ENCODE measurements at places on chromosomes 1 and 21.

DNA sequence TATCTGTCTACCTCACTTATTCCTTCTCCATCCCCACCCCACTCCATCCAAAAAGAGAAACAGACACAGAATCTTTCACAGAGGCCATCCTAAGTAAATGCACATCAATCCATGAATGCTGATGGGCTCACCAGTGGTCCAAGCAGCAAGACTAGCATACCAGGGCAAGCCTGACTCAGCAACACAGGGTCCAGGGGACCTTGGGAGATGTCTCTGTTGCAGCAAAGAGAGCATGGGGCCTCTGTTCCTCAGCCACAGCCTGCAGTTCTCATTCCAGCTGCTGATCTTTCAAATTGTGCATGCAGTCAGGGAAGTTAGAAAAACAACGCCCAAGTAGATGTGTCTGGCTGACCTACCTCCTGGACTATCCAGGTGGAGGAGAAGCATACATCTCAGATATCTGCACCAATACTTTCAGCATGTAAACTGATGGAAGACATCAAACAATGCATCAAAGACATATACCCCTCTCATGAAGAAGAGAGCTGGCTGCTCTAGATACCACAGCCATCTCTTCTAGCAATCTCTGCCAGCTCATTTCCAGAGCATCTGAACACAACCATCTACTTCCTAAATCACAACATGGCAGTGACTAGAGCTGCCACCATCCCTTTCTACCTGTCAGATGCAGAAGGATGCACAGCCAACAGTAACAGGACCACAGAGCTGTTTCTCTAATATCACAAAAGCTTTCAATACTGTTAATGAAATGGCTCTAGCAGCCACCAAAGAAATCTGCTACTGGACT lies 54.5 kb downstream of the CD34 start:
- DNase-seq, result no peak

DNA sequence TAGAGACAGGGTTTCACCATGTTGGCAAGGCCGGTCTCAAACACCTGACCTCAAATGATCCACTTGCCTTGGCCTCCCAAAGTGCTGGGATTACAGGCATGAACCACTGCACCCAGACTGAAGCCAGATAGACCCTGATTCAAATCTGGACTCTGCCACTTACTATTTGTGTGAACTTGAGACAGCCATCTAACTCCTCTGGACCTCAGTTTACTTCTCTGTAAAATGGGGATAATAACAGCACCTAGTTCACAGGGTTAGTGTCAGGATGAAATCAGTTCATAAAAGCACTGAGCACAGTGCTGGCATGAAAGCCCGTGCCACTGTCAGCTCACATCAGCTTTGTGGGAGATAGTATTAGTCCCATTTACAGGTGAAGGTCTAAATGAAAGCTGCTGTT lies 28.5 kb downstream of the RAB3B start:
- no peak for DNase-seq

GRCh38 chr1:217224201-217224600 lies 406.7 kb downstream of the GPATCH2 start:
- no peak for DNase-seq

DNA sequence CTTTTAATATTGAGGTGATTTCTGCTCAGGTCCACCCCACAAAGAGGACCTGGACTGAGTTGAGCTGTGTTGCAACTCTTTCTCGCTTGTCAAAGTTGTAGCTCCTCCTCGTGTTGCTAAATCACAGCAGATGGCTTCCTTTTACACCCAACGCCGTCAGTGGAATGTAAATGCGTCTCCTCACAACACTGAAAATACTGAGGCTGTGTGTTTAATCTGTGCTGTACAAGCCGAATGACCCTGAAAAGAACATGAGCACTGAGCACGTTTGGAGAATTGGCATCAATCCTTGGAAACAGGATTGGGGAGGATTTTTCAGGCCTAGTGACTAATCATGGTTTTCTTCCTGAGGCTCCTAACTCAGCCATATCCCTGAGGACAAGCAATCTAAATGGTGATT lies 196.0 kb downstream of the CRB1 start:
- no peak for DNase-seq

DNA sequence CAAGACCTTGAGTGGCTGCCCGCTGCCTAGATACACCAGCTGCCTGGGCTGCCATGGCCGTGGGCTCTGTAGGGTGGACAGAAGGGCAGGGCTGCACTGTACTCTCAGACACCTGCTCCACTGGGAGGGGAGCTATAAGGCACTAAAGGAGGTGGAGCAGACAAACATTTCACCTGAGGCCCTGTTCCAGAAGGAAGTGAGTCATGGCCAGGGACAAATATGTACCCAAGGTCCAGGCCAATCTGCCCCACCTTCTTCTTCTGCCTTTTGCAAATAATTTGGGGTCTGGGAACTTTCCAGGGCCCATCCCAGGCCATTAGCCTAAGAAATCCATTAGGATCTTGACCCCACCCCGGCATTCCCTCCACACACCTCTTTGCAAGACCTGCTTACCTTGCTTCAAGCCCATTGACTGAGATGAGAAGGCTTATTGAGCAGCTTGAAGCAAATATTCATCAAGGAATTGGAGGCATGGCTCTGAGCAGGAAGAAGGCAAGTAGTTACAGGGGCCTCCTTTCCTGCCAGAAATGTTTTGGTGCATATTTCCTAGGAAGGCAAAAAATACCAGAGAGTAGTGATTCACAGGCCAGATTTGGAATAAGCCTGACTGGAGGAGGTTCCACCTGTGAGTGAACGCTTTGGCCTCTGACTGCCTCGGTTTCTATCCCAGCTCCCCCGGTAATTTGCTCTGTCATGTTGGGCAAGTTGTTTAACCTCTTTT lies at the start of gene CAPN8:
Gene CAPN8 (minus strand): TSS at position 110 of the 721 bp plus-strand sequence. CDS start 55 bp downstream, at position 55.
- no peak for DNase-seq

- no peak for DNase-seq
Observed at GRCh38 chr1:235614442-235614954, 35.1 kb downstream of the GNG4 start.

GRCh38 chr1:227745568-227746265 lies 10.5 kb downstream of the SNAP47 start:
- DNase-seq, result no peak

DNA sequence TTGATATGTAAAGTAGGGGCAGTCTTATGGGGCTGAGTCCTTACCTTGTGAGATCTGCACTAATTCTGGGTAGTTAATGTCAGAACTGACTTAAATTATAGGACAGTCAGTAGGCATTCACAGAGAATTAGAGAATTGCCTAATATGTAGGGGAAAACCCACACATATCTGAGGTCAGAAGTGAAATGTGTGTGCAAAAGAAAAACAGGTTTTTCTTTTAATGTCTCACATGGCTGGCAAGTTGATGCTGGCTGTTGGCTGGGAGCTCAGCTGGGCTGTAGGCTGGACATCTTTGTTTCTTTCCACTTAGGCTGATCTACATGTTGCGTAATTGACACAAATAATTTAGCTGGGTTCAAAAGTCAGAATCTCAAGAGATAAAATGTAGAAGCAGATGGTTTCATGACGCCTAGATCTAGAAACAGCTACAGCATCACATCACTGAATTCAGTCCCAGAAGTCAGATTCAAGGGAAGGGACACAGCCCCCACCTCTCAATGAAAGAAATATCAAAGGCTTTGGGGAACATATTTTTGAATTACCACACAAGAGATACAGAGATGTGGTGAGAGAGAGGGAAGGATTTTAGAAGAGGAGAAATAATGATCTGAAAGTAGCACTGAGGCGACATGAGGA lies 98.9 kb downstream of the TNFSF18 start:
- DNase-seq, result no peak

GRCh38 chr1:220219865-220220698 lies 52.2 kb downstream of the RAB3GAP2 start:
- DNase-seq, result no peak

DNA sequence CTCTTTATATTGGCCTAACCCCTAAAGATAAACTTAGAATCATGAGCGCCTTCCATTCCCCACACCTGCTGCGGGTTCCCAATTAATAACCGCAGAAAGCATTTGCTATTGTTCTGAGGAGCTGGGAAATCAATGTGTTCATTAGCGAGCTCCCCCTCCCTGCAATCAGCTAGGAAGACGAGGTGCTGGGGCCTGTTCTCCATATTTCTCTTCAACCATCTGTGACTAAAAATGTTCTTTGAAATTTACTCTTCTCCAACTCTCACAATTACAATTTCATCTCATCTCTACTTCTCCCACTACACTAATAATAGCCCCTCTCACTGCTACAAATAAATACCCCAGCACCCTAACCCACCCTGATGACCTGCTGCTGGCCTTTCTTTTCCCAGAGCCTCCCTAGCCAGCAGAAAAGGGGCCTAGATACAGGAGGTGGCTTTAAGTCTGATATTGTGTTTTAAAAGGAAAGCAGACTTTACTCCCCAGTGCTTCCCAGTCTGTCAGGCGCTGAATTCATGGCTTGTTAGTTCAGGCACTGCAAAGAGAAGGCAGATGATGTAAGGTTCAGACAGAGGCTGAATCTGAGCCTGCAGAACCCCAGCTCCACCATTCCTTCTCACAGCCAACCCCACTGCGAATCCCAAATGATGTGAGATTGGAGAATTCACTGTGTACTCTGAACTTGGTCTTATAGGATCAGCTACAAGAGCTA lies 477.5 kb upstream of the DAB1 start:
- no peak for DNase-seq

GRCh38 chr1:87505391-87505983 lies 176.8 kb downstream of the LMO4 start:
- no peak for DNase-seq

- no peak for DNase-seq
Observed at GRCh38 chr1:58968360-58968952, 184.6 kb upstream of the JUN start.

DNA sequence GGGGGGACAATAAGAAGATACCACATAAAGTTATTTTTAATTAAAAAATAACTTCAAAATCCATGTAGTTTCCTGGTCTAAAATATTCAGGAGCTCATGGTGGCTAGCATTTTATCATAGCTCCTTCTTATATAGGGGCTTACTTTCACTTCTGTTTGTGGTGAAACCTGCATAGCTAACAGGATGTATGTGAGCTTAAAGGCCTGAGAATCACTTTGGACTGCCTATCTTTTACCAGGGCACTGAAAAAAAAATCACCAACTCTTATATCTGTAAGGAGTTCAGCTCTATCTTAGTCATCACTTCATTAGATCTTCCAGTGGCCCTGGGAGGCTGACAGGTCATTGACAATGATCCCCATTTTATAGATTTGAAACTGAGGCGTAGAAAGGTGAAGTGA lies 21.3 kb downstream of the UROD start:
- no peak for DNase-seq

DNA sequence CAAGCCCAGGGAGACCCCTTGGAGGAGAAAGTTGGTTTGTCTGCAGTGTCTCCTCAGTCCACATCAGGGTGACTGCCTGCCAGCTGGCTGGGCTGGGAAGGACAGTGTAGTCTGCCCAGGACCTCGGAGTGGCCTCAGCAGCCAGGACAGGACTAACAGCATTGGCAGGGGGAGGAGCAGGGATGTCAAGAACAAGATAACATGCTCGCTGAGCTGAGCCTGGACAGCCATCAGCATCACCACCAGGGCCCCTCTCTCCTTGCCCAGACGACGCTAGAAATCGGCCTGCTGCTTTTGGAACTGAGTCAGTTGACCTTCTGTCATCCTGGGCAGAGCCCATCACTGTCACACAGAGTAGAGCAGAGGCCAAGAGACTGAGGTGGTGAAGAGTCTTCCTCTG lies 83.6 kb upstream of the CNTN2 start:
- DNase-seq, result no peak

GRCh38 chr1:55700359-55701130 lies 485.4 kb upstream of the USP24 start:
- DNase-seq, result no peak

DNA sequence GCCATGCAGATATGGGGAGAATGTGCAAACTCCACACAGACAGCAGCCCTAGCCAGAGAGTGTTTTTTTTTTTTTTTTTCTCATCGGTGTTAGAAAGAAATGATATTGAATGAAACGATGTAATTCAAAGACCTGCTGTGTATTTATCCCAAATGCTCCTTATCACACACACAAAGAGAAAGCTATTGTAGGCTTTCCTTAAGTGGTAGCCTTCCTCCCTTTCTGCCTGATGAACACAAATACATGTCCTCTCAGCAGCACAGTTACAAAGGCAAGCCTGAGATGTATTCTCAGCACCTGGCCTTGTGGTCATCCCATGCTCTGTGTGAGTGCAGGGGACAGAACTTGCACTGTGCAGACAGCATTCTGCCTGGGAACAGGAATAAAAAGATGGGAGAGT lies 93.8 kb downstream of the PLPPR5 start:
- DNase-seq, result no peak

- DNase-seq, result no peak
Observed at GRCh38 chr1:175095978-175096607, 28.5 kb downstream of the TNN start.

- DNase-seq, result no peak
Observed at GRCh38 chr1:48757363-48757762, 19.3 kb downstream of the BEND5 start.

DNA sequence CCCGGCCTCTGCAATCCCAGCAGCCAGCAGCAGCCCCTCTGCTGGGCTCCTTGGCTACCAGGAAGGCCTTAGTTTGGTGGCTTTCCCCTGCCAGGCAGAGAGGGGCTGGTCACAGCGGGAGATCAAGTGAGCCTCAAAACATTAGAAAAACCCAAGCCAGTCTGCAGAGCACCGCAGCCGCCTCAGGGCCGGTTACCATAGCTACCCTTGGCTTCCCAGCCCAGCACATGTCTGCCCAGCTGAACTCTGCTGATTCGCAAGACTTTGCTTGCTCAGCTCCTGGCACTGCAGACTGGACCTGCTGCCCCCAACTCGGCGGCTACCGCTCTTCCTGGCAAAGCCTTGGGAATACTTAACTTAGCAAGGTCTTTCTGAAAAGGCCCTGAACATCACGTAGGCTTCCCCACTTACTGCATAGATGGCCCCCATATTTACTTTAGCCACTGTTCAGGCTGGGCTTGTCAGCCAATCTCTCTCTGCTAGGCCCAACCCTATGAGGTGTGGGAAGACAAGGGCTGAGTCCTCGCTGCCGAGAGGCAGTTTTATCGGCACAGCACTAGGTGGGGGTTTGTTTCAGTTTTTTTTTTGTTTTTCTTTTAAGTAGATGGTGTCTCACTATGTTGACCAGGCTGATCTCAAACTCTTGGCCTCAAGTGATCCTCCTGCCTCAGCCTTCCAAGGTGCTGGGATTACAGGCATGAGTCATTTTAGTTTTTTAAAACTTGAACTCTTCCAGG lies 28.6 kb upstream of the PLEKHG5 start:
- DNase-seq, result no peak

DNA sequence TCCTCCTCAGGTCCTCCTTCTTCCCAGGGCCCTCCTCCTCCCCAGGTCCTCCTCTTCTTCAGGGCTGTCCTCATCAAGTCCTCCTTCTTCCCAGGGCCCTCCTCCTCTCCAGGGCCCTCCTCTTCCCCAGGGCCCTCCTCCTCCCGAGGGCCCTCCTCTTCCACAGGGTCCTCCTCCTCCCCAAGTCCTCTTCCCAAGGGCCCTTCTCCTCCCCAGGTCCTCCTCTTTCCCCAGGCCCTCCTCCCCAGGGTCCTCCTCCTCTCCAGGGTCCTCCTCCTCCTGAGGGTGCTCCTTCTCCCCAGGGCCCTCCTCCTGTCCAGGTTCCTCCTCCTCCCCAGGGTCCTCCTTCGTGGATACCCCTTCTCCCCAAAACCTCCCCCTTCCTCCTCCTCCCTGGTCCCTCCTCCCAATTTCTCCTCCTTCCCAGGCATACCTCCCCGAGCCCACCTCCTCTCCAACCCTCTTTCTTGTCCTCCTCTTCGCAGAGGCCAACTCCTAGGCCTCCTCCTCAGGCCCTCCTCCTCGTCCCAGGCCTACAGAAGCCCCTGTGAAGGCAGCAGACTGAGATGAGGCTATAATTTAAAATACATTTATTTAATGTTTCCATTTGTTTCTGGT lies 29.5 kb downstream of the WNT9A start:
- no peak for DNase-seq

Data from activated naive CD4-positive, alpha-beta T cell (primary cell).